Activated CD4-positive, alpha-beta T cell treated with anti-CD3 and anti-CD28 coated beads for 24 hours (primary cell): ENCODE measurements at places on chromosomes 16 and 17.

- no peak for DNase-seq
Measured at GRCh38 chr17:71380535-71380934, 740.3 kb upstream of the SOX9 start.

DNA sequence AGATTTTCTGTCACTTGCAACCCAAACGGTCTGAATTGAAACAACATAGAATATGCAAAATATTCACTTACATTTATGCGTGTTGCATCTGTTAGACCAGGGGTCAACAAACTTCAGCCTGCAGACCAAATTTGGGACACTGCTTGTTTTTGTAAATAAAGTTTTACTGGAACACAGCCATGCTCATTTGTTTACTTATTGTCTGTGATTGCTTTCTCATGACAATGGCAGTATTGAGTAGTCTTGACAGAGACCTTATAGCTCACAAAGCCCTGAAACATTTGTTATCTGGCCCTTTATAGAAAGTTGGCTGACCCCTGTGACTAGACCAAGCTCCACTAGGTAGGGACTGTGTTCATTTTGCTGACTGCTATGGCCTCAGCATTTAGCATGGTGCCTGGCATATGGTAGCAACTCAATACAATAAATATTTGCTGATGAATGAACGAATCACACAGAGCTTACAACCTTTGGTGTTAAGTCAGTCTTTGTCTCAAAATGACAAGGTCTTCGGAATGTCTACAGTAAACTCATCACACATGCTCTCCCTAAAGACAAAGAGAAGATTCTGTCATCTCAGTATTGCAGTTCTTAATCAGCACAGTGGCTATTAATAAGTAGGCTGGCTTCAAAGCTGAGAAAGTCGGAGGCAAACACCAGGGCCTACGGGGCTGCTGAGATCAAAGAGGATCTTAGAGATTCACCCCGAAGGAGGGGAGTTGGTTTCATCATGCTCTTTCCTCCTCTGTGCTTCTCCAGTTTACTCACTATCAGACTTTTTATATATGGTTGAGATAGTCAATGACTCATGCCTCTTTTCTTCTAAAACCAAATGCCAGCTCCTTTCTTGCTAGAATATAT lies 95.2 kb upstream of the AXIN2 start:
- DNase-seq: peak; percentile 31

DNA sequence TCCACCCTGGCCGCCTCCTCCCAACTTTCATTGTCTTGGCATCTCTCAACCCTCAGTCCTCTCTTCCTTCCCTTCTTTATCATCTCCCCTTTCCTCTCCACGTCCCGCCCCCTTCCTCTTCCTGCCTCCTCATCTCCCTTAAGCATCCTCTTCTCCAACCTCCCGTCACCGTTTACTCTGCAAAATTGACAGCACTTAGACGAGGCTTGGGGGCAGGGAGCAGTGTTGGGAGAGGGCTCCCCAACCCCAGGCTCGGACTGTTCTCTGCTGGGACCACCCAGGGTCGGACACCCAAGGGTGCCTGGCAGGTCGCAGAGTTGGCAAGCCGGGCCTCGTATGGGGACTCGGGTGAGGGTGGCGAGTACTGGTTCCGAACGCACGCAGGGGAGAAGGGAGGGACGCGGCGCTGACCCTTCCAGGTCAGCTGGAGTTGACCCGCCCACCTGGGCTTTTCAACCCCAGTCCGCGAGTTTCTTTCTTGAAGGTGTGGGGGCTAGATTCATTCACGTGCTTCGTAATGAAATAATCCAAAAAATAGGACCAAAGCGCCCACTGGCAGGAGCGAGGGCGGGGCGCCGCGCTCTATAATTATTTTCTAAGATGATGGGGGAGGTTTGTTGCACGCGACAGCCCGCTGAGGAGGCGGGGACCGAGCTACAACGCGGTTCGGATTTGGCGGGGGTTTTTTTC lies 775 bp upstream of the PAGR1 start:
- DNase-seq: no peak

- no peak for DNase-seq
Measured at GRCh38 chr17:63405741-63406261, 40.3 kb downstream of the CYB561 start.

DNA sequence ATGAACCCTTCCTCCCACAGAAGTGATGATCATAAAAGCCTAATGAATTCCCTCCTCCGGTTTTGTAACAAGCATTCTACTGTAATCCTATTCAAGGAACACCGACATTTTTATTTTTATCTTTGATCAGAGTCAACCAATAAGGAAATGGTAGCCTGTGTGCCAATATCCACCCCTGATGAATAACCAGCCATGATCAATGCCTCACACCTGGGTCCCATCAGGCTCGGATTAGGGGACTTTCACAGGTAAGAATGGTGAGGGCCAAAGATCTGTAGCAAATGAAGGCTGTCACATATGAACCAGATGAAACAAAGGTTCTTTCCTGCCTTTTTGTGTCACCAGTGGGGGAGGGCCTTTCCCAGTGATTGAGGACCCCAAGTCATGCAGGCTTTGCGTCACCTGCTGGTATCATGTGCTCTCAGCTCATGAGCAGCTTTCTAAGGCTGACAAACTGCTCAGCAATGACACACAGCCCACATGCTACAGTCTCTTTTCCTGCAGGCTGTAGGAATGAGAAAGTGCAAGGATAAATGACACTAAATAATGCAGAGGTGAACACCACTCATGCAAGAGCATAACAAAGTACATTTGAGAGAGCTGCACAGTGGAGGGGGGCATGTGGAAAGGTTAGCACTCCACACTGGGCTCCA lies 34.9 kb downstream of the TOM1L2 start:
- DNase-seq: no peak

DNA sequence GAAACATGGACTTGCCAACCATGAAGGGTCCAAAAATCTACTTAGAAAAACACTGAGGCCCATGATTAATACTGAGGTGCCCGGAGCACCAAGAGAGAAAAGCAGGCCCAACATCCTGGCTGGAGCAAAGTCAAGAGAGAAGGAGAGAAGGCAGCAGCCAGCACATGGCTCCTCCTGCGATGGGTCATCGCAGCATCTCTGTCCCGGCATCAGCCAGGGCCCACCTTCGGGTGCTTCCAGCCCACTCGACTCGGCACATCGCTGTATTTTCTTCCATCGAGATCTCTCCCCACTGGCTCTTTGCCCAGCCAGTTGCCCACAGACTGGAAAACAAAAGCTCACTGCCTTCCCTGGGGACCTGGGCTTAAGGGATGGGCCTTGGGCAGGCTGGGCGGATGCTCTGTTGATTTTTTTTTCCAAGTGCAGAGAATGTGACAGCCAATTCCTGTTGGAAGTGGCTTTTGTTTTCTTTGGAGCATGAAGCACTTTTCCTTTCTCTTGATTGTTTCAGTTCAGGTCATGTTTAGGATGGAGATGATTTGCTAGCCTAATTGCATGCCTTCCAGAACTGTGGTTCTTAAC lies 58.1 kb downstream of the CYB5B start:
- DNase-seq: no peak

GRCh38 chr16:25066426-25066746 lies 45.2 kb upstream of the LCMT1 start:
- no peak for DNase-seq
